EH (cell line): ENCODE measurements at places on chromosomes 11 and 22.

GRCh38 chr11:61885166-61885778 lies 6.1 kb downstream of the FADS3 start:
- no peak for DNase-seq

DNA sequence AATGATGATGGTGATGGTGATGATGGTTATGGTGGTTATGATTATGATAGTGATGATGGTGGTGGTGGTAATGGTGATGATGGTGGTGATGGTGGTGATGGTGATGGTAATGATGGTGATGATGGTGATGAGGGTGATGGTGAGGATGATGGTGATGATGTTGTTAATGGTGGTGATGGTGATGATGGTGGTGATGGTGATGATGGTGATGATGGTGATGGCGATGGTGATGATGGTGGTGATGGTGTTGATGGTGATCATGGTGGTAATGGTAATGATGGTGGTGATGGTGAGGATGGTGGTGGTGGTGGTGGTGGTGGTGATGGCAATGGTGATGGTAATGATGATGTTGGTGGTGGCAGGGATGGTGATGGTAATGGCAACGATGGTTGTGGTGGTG lies 1222.5 kb downstream of the BRD1 start:
- no peak for DNase-seq

DNA sequence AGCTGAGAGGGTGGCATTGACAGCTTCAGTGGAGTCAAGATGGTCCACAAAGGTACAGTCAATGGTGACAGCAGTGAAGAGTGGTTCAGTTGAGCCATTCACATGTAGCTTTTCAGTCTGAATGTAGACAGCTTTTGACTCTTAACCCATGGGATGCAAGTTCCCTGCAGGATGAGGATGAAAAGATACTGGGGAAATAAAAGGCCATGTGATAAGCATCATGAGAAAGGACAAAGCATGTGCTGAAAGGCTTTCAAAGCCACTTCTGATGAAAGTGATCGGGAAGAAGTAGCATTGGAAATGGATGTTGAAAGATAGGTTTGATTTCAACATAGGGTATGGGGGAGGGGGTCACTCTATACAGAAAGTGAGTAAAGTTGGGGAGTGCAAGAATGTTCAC lies 182.9 kb downstream of the ETS1 start:
- DNase-seq = no peak

DNA sequence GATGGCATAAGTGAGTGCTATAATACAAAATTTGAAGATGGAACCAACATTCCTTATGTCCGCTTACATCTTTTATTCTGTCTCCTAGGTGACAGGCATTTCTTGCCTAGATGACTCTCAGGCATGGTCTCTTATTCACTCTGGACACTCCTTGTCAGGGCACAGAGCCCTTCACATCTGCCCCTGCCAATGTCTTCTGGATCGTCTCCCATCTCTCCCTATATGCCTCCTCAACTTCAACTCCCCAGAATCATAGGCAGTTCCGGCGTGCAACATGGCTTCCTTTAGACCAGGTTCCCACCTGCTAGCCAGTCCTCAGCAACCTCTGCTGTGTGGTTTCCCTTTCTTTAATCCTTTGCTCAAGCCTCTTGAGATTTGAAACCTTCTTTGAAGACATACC lies 300.9 kb downstream of the TENM4 start:
- no peak for DNase-seq

DNA sequence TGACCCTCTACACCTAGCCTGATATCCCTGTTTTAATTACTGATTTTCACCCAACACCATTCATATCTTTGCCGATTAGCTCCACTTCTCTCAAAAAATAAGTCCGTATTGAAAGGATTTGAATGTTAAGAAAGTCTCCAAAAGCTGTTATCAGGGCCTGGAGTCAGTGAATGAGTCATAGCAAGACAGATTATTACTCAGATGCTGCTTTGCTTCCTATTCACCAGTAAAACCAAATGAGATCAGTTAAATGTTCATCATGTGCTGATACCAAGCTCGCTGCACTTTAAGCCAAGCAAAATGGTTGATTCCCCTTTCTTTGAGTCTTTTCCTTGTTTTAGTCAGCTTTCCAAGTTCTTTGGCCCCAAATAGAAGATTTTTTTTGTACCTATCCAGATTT lies 228.4 kb downstream of the FAT3 start:
- DNase-seq = peak; percentile 75
